Tibial nerve (tissue), 4 donors: ENCODE measurements at places on chromosomes 5 and 9. TPM values are rescaled to one million over a fixed set of nuclear protein-coding genes. Genes with fewer than 3 reads are reported as not detected.

The PCDHGB3 gene
- 9.4 TPM for total RNA-seq

The OMD gene
- 62.8 TPM for total RNA-seq

The SEC24A gene
- total RNA-seq: 17.0 TPM

The CDC20B gene
- total RNA-seq: not detected

The FKTN gene
- 8.6 TPM for total RNA-seq

The TSSK1B gene
- total RNA-seq: 0.90 TPM

The FAM169A gene
- 9.9 TPM for total RNA-seq

The IFNA5 gene
- total RNA-seq: not detected

The CDH18 gene
- total RNA-seq: not detected

DNA sequence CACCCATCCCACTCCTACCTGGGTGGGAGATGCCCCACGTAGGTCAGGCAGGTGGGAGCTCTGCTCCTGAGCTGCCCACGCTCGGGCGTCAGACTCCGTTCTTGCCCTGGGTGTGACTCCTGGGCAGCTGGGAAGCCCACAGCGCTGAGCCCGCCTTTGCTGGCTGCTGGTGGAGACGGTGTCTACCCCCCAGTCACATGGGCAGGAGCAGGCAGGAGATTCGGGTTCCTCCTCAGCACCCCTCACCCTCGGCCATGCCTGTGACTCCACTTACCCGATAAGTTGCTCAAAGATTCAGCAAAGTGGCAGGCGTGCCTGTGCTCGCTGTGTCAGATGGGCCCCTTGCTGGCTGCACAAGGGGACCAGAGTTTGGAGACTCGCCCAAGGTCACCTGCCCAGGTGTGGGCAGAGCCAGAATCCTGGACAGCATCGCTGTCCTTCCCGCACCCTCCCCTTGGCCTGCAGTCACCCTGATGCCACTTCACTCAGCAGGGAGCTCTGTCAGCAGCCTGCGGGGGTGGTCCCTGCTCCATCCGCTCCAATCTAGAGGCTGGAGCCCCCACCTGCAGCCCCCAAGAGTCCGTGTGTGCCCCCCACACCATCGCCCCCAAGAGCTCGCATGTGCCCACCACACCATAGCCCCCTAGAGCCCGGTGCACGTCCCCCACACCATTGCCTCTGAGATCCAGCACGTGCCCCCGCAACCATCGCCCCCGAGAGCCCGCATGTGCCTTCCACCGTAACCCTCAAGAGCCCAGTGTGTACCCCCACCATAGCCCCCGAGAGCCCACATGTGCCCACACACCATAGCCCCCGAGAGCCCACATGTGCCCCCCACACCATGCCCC lies 4.2 kb downstream of the LCN1 start:
- no peak overlapping the region for H3K27ac ChIP-seq
- H3K27me3 ChIP-seq: peaks cover 31% of the 10 kb centered on the region
- no peak for DNase-seq
- H3K36me3 ChIP-seq: no peaks in the 10 kb centered on the region

DNA sequence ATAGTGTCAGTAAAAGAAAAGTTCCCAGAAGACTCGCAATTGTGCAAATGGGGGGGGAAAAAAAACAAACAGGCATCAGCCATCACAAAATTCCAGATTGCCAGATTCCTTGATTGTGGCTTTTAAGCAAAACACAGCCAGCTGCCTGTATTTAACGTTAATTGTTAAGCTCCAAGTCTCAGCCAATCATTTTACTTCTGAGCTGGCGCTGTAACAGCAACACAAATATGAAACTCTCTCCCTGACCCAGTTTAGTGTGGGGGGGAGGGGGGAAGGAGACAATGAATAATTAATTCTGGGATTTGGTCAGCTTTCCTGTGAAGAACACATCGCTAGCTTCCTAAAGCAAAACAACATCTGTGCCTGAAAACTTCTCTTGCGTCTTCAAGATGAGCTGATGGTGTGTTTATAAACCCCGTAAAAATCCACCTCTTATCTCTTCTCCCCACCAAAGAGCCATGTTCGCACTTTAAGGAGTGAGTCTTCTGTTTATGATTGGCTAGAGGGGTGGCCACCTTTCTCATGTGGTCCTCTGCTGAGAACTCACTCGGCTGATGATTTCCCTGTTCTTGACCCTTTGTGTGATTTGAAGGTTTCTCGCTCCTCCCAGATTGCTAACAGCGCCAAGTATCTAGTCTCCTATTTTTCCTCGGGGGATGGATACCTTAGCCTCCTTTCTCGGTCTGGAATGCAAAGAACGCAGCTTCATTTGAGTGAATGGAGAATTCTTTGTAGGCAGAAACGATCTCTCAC lies 160.2 kb upstream of the DAPK1 start:
- no peak overlapping the region for H3K27ac ChIP-seq
- peak overlapping the region; percentile 39 for H3K4me3 ChIP-seq
- peaks cover 25% of the 10 kb centered on the region for H3K4me1 ChIP-seq
- no peak for DNase-seq
- no peaks in the 10 kb centered on the region for H3K27me3 ChIP-seq

DNA sequence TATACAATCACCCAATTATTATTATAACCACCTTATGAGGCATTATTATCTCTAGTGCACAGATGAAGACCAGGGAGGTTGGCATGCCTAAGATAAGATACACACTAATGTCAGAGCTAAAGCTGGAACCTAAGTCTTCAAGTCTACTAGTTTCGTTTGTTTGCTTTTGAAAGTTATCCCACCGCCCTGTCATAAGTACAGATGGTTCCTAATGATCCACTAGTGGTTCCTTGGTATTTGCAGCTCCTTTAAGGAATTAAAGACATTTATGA lies 14.1 kb downstream of the NDUFA8 start:
- H3K36me3 ChIP-seq: peaks cover 76% of the 10 kb centered on the region
- H3K27ac ChIP-seq: no peak overlapping the region
- H3K27me3 ChIP-seq: no peaks in the 10 kb centered on the region
- H3K4me3 ChIP-seq: no peak overlapping the region

GRCh38 chr5:132481596-132482211 lies 8.9 kb downstream of the IRF1 start:
- peaks cover 58% of the 10 kb centered on the region for H3K36me3 ChIP-seq
- DNase-seq: no peak
- H3K27me3 ChIP-seq: no peaks in the 10 kb centered on the region
- H3K4me3 ChIP-seq: no peak overlapping the region

DNA sequence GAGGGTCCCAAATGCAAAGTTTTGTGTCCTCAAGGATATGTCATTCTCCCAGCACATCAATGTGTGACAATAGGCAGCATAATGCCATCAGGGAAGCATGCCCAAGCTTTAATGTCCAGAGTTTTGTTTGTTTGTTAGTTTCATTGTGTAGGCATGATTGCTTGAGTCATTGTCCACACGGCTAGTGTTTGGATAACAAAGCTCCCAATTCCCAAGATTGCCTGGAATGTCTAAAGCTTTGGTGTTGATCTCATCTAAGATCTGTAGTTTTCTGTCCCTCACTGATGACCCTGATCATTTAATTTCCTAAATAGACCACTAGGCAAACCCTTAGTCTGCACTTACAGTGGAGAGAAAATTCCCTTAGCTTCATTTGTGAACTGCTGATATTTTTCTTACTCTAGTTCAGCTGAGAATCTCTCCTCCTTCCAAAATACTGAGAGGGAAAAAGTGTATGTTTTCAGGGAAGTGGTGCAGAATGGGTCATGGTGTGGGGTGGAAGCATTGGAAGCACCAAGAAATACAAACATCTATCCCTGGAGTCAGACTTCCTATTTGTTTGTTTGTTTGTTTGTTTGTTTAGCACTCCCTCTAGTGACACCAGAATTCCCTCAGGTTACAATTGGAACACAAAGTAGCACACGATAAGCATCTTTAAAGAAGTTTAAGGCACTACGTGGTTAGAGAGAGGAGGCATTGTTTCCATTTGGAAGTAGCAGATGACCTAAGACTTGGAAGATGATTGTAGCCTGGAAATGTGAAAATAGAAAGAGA lies 127.1 kb downstream of the PRDM6 start:
- no peaks in the 10 kb centered on the region for H3K36me3 ChIP-seq
- H3K4me3 ChIP-seq: no peak overlapping the region
- H3K27me3 ChIP-seq: no peaks in the 10 kb centered on the region
- H3K4me1 ChIP-seq: no peaks in the 10 kb centered on the region

DNA sequence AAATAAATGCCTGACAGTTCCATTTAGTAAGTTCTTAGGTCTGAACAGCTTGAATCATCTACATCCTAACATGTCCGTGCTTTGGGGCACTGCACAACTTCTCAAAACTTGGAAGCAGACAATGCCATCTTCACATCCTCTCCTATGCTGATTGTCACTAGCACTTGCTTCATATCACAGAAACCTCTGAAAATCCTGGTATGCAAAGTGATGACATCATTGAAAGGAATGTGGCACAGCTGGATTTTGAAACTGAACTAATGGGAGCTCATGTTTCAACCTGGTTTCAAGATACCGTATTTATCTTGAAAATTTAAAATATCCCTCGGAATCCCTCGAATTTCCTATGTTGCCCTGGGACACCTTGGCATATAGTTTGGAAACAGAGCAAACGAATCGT lies 490.2 kb upstream of the DAP start:
- H3K27ac ChIP-seq: no peak overlapping the region
- no peaks in the 10 kb centered on the region for H3K36me3 ChIP-seq
- H3K27me3 ChIP-seq: no peaks in the 10 kb centered on the region
- no peaks in the 10 kb centered on the region for H3K4me1 ChIP-seq

DNA sequence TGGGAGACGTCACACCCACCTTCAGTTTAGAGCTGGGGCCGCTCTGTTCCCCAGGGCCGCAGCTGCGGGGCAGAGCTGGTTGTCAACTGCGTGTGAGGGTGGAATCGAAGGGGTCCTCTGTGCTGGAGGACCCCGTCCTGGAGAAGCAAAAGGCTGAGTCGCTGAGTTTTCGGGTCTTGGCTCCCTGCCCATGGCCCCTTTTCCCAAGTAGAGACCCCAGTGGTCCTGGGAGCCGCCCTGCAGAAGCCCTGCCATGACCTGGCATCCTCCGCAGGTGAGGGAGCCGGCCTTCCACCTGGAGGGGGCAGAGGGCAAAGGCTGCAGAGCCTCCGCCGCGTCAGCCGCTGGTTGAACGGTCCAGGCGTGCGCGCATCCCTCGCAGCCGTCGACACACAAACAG lies 90.4 kb upstream of the COL5A1 start:
- DNase-seq: no peak
- H3K4me1 ChIP-seq: peaks cover 4% of the 10 kb centered on the region
- no peaks in the 10 kb centered on the region for H3K27me3 ChIP-seq
- H3K27ac ChIP-seq: no peak overlapping the region
- H3K4me3 ChIP-seq: no peak overlapping the region
- no peaks in the 10 kb centered on the region for H3K36me3 ChIP-seq

GRCh38 chr5:154179846-154180710 lies 10.5 kb upstream of the GALNT10 start:
- DNase-seq: no peak
- no peak overlapping the region for H3K27ac ChIP-seq
- H3K4me3 ChIP-seq: no peak overlapping the region
- H3K36me3 ChIP-seq: no peaks in the 10 kb centered on the region
